ENCODE measurements at places on chromosomes 13 and 19.

- peak; percentile 91 for DNase-seq
Observed at GRCh38 chr19:3387645-3388589, 21.5 kb downstream of the NFIC start.

- DNase-seq, result no peak
Observed at GRCh38 chr13:99911069-99911964, 60.2 kb downstream of the ZIC5 start.

DNA sequence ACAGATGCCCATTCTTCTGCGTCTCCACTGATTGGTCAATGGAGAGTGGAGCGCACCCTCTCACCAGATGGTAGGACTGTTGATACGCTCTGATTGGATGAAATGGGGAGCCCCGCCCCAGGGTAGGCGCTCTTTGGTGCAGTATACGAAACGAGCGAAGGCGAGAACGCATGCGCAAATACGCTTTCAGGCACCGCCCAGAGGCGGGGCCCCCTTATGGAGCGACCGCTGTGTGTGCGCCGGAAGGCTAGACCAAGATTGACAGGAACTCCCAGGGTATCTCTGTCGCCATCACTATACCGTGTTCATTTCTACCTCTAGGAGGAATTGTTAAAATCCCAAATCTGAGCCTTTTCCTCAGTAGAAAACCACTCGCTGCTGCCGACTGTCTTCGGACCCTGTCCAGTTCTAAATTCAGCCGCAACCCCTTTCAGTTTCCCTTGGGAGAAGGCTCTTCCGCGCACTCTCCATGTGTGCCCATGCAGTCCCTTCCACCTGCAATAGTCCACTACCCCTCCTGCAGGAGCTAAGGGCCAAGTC, 720 bp upstream of the HNRNPL start:
- peak; percentile 96 for DNase-seq

DNA sequence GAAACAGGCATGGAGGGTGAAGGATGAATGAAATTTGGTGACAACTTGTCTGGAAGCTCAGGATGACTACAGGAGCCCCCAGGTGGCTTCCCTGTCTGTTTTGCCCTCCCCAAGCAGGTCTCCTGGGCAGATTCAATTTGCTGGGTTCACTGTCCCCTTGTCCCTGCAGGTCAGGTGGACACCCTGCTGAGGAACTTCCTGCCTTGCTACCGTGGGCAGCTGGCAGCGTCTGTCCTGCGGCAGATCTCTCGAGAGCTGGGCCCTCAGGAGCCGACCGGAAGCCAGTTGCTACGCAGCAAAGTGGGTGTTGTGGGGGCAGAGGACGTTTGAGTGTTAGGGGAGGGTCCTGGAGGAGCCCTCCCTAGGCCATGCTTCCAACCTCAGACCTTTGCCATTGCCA, 19.1 kb downstream of the PGLS start:
- DNase-seq, result no peak

- no peak for DNase-seq
Observed at GRCh38 chr19:13260883-13261653, 110.9 kb downstream of the IER2 start.

DNA sequence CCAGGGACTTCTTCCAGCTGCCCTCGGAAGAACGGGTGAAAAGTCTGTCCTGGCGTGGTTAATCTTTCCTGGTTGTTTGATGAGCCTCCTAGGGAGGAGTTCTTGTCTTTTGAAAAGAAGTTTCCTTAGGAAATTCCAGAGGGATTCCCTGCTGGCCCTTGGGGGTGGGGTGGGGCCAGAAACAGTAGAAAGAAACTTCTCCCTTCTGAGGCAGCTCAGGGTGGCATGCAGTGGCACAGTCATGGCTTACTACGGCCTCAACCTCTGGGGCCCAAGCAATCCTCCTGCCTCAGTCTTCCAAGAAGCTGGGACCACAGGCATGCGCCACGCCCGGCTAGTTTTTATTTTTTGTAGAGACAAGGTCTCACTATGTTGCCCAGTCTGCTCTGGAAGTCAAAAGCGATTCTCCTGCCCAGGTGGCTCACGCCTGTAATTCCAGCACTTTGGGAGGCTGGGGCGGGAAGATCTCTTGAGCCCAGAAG, 1.5 kb downstream of the ZNF101 start:
- DNase-seq, result no peak
